Cortex of kidney (tissue), 1 donor: ENCODE measurements at places on chromosomes 13 and 19.

GRCh38 chr19:38784224-38784623 lies 4.8 kb upstream of the LGALS7B start:
- DNase-seq, result no peak

- DNase-seq, result no peak
Measured at GRCh38 chr13:61146158-61146557, 269.5 kb downstream of the PCDH20 start.

DNA sequence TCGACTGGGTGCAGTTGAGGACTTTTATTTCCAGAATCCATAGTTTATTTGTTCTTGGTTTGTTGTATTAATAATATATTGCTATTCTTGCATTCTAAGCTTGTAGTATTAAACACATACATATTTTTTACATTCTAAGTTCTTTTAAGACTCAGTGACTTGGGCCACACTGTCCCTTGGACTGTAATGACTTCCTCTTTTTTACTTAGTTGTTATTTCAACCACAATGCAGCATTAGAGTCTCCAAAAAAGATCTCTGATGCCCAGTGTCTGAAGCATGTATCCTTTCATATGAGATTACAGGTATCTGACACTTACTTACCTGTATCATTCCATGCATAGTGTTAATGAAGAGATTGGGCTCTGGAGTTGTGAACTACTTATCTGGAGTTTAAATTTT lies 864.9 kb upstream of the PCDH20 start:
- no peak for DNase-seq

GRCh38 chr19:3850320-3850972 lies 18.4 kb downstream of the ZFR2 start:
- DNase-seq, result no peak

DNA sequence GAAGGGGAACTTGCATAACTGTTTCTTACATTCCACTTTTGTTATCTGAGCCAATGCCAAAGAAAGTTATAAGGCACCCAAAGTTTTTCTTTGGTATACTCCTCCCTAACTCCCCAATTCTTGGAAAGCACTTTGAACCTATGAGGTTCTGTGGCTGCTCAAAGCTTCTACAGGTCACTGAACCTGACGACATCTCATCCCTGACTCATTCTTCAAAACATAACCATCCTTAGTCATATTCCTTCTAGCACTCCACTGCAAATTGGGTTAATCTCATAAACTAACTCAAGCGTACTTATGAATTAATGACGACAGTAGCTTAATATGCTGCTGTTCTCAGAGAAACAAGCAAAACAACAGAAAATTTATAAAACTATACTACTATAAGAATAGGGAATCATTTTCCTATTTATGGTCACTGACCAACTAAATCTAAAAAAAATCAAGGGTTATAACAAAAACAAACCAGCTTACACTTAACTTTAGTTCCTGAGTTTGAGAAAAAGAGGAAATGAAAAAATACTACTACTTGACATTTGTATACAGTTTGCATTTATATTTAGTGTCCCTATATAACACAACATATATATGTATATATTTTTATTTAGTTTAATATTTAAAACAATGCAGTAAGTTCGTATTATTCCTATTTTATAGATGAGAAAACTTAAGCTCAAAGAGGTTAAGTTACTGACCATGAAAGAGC lies 69.1 kb downstream of the CAB39L start:
- DNase-seq, result no peak

- no peak for DNase-seq
Measured at GRCh38 chr19:936175-936546, 10.3 kb downstream of the ARID3A start.

DNA sequence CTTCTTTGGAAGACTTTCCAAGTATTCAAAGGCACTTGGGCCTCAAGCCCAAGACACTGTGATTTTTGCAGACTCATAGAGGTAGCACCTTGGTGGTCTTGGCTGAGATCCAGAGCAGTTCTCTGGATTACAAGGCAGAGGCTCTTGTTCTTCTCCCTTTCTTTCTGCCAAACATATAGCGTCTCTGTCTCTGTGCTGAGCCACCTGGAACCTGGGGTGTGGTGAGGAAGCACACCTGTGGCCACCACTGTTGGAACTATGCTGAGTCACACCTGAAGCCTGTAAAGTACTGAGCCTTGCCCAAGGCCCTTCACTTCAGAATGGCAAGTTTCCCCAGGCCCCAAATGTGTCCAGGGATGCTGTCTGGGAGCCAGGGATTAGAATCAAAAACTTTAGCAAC lies 127.5 kb downstream of the FREM2 start:
- no peak for DNase-seq

GRCh38 chr13:60627071-60627686 lies 230.2 kb downstream of the TDRD3 start:
- DNase-seq, result no peak

DNA sequence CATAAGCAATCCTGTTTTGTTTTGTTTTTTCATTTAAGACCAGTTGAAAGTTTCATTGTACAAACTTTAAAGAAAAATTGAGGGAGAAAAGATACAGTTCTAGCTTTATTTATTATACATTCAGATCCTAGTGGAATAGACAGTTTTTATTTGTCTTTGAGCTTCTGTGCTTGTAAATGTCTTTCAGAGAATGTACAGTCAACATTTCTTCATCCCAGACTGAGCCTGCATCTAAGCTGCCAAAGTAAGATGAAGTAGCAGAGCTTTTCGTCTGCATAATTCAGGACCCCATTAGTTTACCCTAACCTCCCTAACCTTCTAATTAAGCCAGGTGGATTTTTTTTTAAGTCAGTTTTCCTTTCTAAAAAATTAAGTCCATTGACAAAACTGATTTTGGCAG lies 516.7 kb upstream of the HTR2A start:
- DNase-seq, result no peak

- DNase-seq, result no peak
Measured at GRCh38 chr19:1929021-1929742, 11.8 kb upstream of the CSNK1G2 start.

GRCh38 chr19:19039901-19040300 lies 6.5 kb downstream of the ARMC6 start:
- no peak for DNase-seq

- no peak for DNase-seq
Measured at GRCh38 chr19:16118489-16119033, 6.9 kb downstream of the RAB8A start.

DNA sequence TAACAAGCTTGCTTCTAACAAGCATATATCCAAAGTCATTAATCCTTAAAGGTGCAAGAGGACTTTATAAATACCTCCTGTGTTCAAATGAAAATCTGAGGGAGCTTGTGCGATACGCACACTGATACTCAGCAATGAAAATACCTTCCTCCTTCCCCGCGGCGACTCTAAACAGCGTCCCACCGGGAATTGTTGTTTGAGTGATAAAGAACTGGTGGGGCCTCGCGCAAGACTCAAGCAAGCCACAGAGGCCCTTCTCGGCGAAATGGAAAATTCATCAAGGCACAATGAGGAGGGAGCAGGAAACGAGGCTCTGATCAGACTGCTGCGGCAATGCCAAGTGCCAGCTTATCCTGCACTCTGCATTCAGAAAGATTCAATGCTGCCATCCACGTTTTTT lies 126.7 kb downstream of the ABCC4 start:
- DNase-seq, result no peak

DNA sequence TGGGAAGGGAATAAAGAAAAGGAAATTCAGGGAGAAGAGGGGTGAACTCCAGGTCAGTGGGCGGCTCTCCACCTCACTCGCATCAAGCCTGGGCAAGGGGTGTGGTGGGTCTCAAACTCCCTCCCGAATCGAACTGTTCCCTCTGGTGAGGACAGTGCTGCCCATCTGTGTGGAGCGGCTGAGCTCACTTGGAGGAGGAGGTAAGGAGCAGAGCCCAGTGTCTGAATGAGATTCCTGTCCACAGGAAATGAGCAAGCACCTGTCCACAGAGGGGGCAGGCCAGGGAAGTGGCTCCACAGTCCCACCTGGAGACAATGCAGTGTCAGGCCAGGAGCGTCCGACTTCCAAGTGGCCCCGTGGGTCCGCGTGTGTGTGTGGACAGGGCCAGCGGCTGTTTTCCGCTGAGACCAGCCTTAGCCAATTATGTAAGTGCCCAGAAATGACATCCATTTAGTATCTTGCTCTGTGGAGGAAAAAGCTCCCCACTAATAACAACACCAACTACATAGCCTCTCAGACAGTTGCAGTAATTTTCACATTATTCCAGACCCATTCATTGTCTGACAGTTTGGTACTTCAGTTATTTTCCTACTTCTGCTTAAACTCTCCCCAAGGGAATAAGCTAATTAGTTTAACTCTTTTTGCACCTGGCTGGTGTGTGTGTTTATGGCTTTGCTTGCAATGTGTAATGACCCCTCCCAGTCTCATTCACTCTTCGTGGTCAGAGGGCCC lies 114.6 kb downstream of the SOX1 start:
- DNase-seq, result no peak

- DNase-seq, result no peak
Measured at GRCh38 chr19:48961051-48961649, 4.0 kb upstream of the FTL start.

DNA sequence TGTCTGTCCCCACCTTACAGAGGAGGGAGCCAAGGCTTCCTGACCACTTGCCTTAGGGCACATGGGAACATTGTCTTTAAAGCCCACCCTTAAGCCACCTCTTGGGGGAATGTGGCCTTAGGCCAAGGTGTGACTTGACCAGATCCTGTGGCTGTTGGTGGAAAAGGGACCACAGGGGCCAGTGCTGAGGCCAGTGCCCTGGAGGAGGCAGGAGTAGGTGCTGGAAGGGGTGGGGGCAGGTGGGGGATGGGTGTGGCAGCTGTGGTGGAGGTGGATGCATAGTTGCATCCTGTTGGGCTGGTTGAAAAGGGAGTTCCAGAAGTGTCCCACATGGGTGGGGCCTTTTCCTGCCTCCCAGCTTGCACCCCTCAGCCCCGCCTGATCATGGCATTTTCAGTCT lies 44.8 kb downstream of the DNM2 start:
- DNase-seq, result no peak

DNA sequence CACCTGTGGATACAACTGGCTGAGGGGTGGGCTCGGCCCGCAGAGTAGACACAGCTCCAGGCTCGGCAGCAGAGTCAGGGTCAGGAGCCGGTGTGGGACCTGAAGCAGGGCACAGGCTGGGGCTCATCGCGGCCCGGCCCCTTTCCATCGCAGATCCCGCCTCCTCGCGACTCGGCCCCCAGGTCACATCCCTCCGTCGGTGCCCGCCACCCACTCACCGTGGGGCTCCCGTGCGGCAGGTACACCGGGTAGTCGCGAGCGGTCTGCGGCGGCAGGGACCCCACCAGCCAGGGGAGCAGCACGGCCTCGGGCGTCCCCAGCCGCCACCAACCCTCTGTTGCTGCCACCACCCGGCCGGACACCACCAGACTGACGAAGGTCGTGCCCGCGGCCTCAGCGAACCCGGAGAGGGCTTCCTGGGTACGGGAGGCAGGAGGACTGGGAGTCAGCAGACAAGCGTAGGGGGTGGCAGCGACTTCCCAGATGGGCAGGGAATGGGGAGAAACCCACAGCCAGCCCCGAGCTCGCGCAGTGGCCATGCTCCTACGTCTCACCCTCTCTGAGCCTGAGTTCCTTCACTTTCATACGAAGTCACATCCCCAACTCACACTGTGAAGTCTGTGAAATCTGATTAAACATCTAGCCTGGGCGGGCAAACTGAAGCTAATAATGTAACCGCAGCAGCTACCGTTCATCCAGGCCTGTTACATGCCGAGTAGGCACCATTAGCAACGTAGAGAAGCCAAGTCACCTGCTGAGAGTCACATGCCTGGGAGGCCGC lies 3.7 kb downstream of the FUZ start:
- no peak for DNase-seq

DNA sequence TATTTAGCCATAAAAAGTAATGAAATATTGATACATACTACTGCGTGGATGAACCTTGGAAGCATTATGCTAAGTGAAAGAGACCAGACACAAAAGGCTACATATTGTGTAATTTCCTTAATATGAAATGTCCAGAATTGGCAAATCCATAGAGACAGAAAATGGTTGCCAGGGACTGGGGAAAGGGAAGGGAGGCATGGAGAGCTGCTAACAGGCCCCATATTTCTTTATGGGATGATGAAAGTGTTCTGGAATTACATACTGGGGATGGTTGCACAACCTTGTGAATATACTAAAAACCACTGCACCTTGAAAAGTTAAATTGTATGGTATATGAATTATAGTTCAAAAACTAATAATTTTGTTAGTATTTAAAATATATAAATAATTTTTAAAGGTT lies 3.6 kb downstream of the IFT88 start:
- no peak for DNase-seq

DNA sequence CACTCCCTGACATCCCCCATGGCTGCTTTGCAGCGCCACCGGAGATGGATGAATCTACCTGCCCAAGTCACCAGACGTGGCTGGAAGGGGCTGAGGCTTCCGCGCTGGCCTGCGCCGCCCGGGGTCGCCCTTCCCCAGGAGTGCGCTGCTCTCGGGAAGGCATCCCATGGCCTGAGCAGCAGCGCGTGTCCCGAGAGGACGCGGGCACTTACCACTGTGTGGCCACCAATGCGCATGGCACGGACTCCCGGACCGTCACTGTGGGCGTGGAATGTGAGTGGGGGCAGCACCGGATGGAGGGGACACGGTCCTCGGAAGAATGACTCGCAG lies 4.6 kb downstream of the ICAM5 start:
- DNase-seq, result no peak

DNA sequence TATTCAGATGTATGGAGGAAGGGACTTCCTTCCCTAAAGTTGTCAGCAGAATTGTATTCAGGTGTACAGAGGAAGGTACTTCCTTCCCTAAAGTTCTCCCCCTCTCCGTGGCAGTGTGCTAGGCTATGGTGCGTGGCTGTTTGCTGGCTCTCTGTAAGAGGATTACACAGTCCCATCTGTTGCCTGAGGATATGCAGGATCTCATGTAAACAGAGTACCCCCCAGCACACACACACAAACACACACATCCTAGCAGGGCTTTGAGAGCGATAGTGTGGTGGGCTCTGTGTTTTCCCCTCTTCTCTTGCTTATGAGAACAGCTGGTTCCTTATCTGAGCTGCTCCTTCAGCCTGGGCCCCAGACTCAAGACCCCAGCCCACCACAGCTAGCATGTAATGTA lies 10.3 kb downstream of the NEK5 start:
- DNase-seq, result no peak

DNA sequence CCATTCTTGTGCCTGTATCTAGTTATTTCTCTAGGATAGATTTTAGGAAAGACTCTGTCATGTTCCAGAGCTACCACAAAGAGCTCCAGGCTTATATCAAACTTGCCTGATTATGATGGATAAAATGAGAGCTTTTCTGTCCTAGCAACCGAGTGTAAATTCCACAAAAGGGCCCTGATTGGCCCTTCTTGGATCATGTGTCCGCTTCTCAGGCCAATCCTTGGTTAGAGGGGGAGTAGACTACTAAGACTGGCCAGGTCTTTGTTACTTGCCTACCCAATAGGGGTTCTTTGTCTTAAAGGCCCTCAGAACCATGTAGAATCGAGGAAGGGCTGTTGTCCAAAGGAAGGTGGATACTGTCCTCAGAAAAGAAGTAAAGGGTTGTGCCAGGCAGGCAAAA lies 2.4 kb downstream of the DHX34 start:
- DNase-seq, result no peak

GRCh38 chr19:18848878-18849661 lies 17.3 kb downstream of the UPF1 start:
- no peak for DNase-seq
